Activated naive CD4-positive, alpha-beta T cell treated with anti-CD3 and anti-CD28 coated beads, Interleukin-2, amount 50 U/mL, for 72 hours (primary cell): ENCODE measurements at places on chromosomes 5 and 9. TPM values are rescaled to one million over a fixed set of nuclear protein-coding genes. Genes with fewer than 3 reads are reported as not detected.

The IL13 gene
- 0.98 TPM for total RNA-seq

The FOXD4L5 gene
- 0.23 TPM for total RNA-seq

The TAF11L10 gene
- not detected for total RNA-seq

The TMEM141 gene
- total RNA-seq: 31.1 TPM

The KIF3A gene
- total RNA-seq: 12.7 TPM

The FAT2 gene
- total RNA-seq: not detected

The SGCD gene
- not detected for total RNA-seq

The PCDHGC3 gene
- total RNA-seq: not detected

GRCh38 chr9:3534614-3535404, 9.0 kb upstream of the RFX3 start:
- no peak for DNase-seq

GRCh38 chr9:110179734-110180133, 28.2 kb downstream of the C9orf152 start:
- no peak for DNase-seq

DNA sequence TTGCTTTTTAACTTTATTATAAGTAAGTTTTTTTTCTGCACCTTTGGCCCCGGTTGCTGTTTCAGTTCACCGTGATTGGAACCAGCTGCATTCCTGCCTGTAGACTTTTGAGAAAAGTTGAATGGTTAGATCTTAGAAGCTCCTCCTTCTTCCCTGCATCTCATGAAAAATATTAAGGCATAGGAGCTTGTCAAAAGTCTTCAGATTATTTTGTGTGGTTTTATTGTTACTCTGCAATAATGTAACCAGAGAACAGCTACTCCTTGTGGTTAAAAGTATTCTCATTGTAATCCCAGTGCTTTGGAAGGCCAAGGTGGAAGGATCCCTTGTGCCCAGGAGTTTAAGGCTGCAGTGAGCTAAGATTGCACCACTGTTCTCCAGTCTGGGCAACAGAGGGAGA, 3.3 kb upstream of the SLC2A8 start:
- DNase-seq: no peak

DNA sequence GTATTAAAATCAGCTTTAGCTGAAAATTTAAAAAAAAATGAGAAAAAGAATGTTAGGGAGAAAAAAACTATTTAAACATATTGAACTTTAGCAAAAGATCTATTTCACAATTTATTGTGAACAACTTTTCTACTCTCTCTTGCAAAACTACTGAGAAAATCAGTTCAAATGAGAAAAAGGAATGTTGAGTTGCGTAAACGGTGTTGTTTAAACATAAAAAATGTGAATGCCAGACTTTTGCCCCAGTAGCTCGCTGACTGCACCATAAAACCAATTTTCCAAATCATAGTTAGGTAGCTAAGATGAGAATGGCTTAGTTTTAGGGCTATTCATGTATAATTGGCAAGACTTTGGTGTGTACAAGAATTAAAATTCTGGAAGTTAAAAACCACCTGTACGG, 13.4 kb upstream of the RAD23B start:
- no peak for DNase-seq

DNA sequence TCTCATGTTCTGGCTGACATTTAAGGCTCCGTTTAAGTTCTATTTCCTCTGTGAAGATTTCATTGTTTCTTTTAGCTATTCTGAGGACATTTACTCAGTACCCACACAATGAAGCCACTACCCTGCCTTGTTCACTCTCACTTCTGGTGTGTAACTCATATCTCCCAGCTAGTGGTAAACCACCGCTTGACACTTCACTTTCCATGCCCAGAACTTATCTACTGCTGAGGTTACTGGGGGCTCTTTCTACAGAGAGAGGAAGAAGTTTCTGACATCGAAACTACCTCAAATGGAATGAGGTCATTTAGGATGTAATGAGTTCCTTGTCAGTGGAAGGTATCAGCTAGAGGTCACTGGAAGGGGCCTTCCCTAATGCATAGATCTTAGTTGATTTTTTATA, 501.5 kb downstream of the DMAC1 start:
- DNase-seq: no peak

DNA sequence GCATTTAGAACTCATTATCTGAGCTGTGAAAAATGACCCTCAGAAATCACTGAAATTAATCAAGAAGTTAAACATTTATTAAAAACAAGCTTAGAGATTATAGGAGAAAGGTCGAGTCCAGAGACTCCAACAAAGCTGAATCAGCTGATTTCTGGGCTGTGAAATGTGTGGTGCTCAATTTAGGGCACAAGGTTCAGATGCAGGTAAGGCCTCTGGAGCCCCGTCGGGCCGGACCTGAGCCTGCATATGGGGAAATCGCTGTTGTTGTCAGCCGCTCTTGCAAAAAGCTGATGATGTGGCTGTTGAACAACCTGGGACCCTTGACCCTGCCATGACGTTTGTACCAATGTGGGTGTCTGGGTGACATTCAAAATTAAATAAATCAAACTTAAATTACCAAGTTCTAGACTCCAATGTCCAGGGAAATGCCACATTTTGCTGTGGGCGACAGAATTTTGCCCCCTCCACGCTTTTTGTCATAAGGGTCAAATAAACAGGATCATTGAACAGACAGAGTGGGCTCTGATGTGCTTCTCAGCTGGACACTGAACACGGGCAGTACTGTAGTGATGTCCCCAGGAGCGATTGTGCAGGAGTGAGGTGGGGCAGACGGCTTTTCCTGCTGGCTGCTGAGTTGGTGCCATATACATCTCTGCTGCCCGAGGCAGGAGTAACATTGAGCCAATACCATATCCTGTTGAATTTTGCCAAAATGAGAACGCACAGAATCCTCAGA, 27.2 kb upstream of the FBP1 start:
- DNase-seq: no peak

GRCh38 chr5:173832386-173832785, 55.8 kb upstream of the CPEB4 start:
- DNase-seq: no peak

DNA sequence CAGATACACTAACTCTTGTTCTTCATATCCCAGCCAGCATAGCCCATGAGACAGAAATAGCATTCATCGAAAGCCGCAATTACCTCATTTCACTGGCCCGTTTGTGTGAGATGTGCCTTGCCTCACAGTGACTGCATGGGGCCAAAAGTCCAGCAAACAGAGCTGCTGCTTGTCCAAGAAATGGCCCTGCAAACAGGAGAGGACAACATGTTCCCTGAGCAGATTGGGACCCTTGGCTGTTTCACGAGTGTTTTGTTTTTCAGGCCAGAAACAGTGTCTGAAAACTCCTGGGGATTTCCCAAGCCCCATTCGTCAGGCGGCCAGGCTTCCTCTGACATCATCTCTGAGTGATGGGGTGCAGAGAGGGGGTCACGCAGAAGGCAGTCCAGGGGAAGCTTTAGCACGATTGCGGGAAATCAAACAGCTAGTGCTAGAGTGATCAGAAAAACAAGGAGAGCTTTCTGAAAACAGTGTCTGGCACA, 503.6 kb upstream of the PAPPA start:
- DNase-seq: no peak

DNA sequence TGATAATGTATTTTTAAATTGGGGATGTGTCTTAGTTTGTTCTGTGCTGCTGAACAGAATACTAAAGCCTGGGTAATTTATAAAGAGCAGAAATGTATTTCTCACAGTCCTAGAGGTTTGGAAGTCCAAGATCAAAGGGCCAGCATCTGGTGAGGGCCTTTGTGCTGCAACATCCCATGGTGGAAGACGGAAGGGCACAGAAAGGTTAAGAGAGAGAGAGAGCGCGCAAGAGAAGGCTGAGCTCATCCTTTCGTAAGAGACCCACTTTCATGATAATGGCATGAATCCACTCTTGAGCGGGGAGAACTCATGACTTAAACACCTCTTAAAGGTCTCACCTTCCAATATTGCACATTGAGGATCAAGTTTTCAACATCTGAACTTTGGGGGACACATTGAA, 79.1 kb upstream of the GOLM1 start:
- no peak for DNase-seq

GRCh38 chr9:124559871-124560270, 52.7 kb upstream of the NR5A1 start:
- no peak for DNase-seq

DNA sequence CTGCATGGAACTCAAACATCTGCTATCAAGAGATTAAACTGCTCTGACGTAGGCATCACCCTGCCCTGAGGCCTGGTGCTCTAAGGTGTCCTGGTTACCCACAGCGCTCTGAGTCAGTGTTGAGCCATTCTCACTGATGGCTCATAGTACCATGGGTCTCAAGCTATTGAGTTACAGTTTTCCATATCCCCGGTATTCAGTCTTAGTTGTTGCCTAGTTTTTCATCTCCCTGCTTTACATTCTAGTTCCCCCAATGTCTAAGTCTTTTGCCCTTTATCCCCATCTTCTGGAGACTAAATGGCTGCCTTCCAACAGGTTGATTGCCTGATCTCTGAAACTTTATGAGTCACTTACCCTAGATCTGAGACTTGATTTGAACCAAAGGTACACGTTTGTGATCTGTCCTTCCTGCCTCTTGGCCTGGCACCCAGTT, 161.2 kb upstream of the PTGER4 start:
- no peak for DNase-seq

DNA sequence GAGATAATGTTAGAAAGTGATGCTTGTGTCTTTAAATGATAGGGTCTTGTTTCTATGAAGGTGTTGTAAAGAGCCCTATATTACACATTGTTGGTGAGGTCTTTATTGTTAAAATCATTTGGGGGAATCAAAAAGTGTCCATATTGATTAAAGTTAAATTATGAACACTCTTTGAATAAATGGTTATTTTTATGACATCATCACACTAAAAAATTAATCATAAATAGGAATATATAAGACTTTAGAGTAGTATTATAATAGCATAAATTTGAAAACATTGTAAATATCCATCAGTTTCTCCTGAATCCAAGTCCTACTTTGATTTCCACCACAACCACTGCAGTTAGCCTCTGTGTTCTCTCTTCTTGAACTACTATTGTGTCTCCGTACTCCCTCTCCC, 136.3 kb downstream of the HTR1A start:
- DNase-seq: no peak

DNA sequence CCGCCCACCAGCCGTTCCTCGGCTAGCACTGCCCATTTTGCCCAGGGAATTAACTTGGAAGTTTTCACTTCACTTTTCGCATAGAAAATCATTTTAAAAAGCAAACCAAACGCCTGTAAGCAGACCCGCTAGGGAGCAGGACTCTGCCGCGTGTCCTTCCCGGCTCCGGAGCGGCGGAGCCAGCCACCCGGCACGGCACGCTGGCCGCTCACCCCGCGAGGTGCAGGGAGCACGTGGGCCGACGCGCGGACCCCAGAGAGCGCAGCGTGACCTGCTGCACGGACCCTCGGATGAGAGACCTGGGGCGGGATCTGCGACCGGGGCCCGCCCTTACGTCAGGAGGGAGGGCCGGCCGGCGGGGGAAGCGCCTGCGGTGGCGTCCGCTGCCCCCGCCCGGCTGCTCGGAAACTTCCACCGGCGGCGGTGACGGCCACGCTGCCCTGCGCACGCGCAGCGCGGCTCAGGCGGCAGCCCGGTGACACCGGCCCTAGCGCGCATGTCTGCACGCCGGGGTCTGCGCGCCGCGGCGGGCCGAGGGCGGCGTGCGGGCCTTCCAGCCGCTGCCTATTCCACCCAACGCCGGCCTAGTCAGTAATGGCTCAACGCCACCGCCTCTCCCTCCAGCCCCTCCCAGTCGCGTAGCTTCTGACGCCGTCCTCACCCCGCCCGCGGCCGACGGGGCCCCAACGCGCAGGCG, 507 bp upstream of the TENT4A start:
- DNase-seq: peak; percentile 98

DNA sequence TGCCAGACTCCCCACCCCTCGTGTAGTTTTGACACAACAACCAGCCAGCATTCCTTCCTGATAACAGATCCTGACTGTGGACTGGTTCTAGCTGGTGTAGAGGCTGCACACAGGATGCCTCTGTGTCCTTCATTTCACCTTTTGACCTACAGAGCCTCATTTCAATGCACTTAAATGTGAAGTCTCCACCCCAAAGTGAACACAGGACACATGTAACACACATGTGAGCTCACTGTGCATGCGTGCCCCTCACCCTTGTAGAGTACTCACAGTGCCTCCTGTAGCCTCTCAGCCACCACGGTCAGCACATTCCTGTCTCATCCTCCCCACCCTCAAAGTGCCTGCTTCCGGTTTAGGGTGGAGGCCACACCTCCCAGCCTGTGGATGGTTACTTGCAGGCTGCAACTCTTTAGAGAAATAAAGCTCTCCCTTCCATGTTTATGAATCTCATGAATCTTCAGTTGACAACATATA, 11.6 kb upstream of the NKD2 start:
- no peak for DNase-seq

DNA sequence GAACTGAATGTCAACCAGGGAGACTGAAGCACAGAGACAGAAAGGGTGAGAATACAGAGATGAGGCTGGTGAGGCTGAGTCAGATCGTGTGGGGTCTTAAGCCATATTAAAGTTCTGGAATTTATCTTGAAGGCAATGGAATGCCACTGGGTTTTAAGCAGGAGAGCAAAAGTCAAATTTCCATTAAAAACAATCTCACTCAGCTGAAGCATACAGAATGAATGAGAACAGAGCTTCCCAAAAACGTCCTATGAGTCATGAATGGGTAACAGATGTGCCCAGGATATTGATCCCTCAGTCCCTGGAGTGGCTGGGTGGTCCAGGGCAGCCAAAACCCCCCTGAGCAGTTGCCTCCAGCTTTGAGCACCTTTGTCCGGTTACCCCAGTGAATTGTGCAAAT, 44.9 kb downstream of the PFDN1 start:
- DNase-seq: no peak

GRCh38 chr9:7592321-7593316, 207.0 kb downstream of the DMAC1 start:
- no peak for DNase-seq

DNA sequence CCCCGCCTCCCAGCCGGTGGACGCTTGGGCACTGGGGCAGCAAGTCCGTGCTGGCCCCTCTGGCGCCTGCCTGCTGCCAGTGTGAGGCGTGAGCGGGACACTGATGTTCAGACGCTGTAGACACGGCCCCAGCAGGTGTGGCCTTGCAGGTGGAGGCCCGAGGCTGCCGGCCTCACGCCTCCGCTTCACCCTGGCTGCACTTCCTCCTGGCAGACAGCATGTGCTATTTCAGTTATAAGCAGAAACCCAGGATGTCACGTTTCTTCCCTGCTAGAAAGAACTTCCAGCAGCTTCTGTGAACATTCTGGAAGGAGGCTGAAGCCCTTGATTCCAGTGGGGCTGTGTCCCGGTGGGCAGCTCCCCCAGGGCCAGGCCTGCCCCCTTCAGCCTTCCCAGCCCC, 114.8 kb upstream of the FCN2 start:
- no peak for DNase-seq

DNA sequence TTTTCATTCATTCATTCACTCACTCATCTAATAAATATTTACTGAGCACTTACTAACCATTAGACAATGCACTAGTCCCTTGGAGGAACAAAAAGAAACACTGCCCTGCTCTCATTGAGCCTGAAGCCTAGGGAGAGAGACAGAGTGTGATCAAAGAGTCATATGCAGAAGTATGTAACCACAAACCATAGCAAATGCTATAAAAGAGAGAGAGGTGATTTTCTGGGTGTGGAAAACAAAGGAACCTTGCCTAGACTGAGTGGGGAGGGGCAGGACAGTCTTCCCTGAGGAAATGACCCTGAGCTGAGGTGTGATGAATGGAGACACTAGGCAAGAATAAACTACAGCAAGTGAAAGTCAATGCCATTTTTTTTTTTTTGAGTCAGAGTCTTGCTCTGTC, 10.8 kb upstream of the ADRA1B start:
- no peak for DNase-seq
